ENCODE measurements at places on chromosomes 2 and 18.

GRCh38 chr2:10272464-10272863 lies 30.2 kb upstream of the HPCAL1 start:
- DNase-seq, result no peak

DNA sequence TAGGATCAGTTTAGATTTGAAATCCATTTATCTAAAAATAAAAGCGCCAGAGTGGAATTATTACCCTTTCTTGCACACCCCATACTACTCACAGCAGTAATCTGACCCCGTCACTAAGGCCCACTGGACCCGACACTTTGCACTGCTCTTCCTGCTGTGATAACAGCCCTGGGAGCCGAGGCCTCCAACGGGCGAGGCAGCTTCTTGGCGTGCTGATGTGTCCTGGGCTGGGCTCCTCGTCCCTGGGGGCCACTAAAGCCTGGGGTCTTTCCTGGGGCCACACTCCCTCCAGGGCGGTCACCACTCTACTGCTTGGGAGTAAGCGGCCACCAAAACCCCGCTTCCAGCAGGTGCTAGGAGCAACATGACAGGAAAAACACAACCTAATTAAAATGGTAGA lies 61.7 kb downstream of the ZAP70 start:
- no peak for DNase-seq

- peak; percentile 61 for DNase-seq
Measured at GRCh38 chr2:241617431-241618154, 19.4 kb downstream of the THAP4 start.

GRCh38 chr2:197675711-197676188 lies 363 bp upstream of the RFTN2 start:
- no peak for DNase-seq

DNA sequence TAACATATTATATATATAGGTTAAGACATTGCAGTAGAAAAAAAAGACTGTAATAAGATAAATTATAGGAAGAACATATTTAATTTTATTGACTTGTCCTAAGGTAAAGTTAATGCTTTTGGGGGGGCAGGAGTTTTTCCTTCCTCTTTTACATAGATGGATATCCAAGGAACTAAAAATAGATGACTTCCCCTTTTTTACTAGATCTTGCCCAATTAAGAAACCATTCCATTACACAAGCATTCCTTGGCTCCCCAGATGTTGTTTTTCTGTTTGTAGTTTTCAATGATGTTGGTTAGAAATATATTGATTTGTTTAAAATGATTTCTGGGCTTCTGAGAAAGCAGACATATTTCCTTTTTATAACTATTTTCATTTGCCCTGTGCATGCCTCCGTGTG lies 22.4 kb upstream of the PMAIP1 start:
- DNase-seq, result no peak

GRCh38 chr2:127064642-127065250 lies 42.2 kb downstream of the BIN1 start:
- no peak for DNase-seq

Data from activated naive CD8-positive, alpha-beta T cell treated with anti-CD3 and anti-CD28 coated beads, Interleukin-2, amount 10 ng/mL, durations not matched to agents 7 days and 5 days (primary cell).